Ovary (tissue), 10 donors: ENCODE measurements at places on chromosomes 16 and 17. TPM values are rescaled to one million over a fixed set of nuclear protein-coding genes. Genes with fewer than 3 reads are reported as not detected.

GRCh38 chr17:42017866-42018200 lies 594 bp upstream of the DNAJC7 start:
- no peak for DNase-seq

DNA sequence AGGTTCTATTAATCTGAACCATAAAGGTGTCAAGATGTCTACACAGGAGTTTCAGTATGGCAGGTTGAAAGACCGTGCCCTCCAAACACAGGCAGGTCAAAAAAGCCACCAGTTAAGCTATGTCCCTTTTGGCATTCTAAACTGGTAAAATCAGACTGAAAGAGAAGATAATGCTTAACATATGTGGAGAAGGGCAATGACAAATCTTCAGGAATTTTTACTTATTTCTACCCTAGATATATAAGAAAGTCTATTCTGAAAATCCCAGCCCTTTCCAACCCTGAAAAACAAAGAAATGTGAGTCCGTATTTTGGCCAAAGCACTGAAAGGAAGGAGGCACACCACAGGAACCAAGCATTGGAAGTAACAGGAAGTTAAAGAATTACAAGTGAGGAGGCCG lies 16.5 kb downstream of the AP1G1 start:
- DNase-seq = no peak

The GP1BA gene
- total RNA-seq = 0.10 TPM

The PRSS33 gene
- 0.82 TPM for total RNA-seq

The TK1 gene
- total RNA-seq = 1.4 TPM

- DNase-seq = no peak
These were observed 13.9 kb downstream of the MAP2K4 start for GRCh38 chr17:12034538-12034937.

The G6PC1 gene
- not detected for total RNA-seq

DNA sequence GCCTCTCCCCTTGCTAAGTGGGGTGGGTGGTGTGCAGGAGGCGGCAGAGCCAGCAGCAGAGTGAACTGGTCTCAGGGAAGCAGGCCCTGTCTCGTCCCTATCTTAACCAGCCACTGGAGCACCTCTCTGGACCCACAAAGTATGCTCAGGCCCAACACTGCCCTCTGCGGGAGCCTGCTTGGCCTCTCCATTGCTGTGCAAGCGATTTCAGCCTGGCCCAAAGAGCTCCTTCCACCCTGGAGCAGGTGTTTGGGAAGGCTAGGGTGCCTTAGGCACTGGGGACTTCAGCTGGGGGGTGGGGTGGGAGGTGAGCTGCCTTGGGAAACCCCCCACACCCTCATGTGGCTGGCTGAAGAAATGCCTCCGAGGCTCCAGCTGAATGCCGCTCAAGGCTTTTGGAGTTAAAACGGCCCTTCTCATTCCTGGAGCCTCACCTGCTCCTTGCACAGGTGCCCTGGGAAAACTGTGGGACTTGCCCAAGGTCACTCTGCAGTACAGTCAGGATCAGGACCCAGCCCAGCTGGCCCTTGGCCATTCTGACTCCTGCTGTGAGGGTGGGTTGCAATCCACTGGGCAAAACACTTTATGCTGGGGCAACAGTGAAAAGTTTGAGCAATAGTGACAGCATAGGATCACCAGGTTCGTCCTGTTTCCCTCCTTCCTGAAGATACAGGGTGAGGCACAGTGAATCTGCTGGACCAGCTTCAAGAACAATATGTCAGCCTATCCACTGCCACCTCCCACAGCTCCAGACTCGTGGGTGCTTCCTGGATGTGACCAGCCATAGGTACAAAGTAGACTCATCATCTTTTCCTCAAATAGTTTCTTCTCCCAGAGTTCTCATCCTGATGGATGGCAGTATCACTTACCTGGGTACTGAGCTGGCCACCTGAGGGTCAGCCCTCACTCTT lies 5.9 kb upstream of the UBE2O start:
- peak; percentile 58 for DNase-seq

DNA sequence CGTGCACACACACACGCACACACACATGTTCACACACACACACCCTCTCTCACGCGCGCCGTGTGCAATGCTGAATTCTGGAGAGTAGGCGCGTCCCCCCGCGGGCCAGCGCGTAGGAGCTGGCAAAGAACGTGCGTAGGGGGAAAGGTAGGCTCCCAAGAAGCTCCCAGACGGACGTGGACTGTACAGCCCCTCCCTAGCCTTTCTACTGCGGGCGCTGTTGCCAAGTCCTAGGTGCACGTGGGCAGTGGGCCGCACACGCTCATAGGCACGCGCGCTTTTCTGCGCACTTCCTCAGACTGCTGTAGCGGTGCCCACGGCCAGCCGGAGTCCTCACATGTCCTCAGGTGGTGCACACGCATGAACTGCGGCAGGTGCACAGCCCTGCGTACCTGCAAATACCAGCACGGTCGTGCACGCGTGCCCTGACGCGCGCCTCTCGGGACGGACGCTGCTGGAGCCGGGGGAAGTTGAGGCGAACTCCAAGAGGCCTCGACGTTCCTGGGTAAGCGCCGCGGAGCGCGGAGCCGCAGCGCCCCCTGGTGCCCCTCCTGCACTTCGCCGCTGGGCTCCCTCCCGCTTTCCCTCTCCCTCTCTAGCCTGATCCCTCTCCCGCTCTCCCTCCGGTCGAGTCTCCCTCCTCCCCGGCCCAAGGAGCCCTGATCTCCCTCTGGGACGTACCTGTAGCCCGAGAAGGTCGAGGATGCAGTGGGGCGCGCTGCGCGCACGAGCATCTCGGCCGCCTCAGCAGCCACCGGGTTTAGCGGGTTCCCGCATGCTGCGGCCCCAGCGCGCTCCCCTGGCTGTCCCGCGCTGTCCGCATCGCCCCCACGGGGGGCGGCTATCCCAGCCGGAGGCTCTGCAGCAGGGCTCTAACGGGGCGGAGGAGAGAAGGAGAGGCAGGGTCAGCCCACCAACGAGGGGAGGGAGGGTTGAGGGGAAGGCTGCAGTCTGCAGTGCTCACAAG lies 749 bp downstream of the GRIN2A start:
- DNase-seq = peak; percentile 75

The CDH3 gene
- 52.4 TPM for total RNA-seq

DNA sequence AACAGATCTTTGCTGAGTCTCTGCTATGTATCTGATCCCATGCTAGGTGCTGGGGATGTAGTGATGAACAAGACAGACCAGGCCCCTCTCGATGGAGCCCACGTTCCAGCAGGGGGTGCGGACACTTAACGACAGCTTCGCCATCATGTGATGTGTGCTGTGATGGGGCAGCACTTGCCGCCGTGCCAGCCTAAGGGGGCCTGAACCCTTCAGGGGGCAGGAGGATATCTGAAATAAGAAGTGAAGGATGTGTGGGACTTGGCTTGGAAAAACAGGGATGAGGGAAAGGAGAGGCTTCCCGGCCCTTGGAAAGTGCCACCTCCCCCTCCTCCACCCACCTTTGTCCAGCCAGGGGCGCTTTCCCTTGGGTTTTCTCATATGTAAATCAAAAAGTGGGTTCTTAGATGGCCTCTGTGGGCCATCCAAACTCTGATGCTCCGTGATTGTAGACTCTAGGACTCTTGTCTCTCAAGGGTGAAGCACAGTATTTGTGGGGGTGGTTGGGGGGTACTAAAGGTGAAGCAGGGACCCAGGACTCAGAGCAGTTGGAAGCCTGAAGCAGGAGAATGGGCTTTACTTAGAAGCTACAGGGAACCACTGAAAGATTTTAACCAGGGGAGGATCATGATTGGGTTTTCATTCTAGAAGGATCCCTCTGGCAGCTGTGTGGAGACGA lies 4.0 kb upstream of the DLX3 start:
- DNase-seq = no peak
